ENCODE measurements at places on chromosomes 5 and 9.

- DNase-seq: no peak
Measured at GRCh38 chr9:124450241-124450924, at the start of gene ADGRD2. ADGRD2 (plus strand) TSS chr9:124450451; CDS start chr9:124451667, 1,216 bp downstream.

DNA sequence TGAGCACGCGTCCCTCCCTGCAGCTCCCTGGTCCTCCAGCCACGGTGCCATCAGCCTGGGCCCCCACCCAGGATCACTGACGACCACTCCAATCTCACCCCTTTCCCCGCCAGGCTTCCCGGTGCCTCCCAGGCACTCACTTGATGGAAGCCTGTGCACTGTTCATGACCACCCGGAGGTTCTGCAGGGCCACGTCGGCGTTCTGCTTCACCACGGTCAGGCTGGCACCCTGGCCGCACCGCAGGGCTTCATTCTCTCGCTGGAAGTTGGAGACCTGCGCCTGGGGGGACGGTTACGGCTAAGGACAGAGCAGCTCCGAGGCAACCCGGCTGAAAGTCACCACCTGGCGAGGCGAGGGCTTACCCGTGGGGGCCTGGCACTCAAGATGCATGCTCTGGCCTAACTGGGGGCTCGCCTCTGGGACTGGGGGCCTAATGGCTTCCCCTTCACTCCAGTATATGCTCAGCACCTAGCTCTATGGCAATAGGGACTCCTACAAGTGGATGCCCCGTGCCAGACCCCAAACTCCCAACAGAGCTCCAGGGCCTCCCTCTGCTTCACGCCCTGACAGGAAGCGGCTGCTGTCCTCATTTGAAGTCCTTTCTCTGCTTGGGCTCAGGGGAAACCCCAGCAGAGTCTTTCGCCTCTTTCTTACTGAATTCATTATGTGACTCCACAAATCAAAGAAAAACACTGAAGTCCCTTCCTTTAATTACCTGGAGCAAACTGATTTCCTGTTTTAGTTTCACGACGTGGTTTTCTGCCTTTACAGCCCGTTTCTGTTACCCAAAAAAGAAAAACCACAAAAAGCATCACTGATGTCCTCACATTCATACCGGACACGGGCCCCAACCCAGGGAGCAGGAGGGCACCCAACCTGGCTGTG is 4.2 kb upstream of the SNAPC4 start:
- DNase-seq: no peak

DNA sequence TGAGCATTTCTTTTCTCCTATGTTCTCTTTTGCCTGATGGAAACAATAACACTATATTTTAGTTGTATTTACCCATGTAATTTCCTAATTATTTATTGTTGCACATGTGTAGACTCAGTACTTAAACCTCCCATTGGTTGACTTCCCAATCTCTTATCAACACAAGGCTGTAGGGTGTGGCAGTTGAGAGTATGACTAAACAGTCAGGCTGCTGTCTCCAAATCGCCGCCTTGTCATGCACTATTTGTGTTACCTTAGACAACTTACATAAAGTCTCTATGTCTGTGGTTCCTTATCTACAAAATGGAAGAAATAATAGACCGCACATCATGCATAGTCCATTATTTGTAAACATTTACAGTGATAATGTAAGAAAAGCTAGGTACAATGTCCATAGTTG is 68.9 kb upstream of the EFNA5 start:
- DNase-seq: no peak

GRCh38 chr5:133992429-133993155 is 12.2 kb downstream of the VDAC1 start:
- peak; percentile 64 for DNase-seq

DNA sequence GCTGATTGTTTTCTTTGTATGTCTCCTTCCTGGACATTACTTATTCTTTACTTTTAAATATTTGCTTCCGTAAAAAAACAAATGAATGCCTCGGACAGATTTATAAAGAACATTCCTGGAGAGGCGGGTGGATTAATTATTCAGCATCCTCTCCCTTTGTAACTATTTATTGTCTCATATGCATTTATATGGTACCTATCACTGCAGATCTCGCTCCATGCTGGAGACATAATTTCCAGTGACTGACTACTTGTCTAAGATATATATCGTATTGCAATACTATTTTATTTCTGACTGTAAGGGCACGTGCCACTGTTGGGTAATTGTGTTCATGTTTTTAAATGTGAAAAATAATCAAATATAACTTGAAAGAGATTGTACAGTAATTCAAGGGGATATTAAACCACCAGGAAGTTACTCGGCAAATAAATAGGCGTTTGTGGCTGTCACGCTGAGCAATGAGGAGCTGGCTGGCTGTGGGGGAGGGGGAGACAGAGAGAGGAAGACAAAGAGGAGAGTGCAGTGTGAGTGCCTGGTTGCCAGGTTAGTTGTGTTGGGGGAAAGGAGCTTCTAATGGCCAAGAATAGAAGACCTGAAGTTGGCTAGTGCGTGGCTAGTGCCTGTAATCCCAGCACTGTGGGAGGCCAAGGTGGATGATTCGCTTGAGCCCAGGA is 131.8 kb upstream of the GABRP start:
- DNase-seq: no peak

DNA sequence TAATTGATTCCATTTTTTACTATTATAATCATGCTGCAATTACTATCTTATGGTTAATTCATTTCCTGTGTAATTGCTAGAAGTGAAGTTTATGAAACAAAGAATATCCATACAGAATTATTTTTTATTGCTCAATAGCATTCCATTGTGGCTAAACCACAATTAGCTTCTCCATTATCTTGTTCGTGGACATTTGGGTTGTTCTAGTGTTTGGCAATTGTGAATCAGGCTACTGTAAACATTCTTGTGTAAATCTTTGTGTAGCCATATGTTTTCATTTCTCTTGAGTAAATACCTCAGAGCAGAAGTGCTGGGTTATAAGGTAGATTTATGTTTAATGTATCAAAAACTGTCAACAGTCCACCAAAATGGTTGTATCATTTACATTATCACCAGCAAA is 341.1 kb downstream of the MAT2B start:
- no peak for DNase-seq

DNA sequence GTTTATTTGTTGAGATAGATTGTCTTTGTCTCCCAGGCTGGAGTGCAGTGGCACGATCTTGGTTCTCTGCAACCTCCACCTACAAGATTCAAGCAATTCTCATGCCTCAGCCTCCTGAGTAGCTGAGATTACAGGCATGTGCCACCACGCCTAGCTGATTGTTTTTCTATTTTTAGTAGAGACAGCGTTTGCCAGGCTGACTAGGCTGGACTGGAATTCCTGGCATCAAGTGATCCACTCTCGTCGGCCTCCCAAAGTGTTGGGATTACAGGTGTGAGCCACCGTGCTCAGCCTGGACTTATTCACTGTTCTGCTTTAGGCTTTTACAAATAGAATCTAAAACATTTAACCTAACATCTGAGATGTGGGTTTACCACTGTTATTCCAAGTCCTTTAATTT is 91.3 kb downstream of the COMMD10 start:
- DNase-seq: no peak

GRCh38 chr9:85425153-85425611 is 316.6 kb downstream of the AGTPBP1 start:
- DNase-seq: peak; percentile 60

- DNase-seq: no peak
Measured at GRCh38 chr5:1055896-1056610, 47.5 kb downstream of the NKD2 start.

- DNase-seq: no peak
Measured at GRCh38 chr5:120895660-120896059, 431.6 kb downstream of the PRR16 start.

DNA sequence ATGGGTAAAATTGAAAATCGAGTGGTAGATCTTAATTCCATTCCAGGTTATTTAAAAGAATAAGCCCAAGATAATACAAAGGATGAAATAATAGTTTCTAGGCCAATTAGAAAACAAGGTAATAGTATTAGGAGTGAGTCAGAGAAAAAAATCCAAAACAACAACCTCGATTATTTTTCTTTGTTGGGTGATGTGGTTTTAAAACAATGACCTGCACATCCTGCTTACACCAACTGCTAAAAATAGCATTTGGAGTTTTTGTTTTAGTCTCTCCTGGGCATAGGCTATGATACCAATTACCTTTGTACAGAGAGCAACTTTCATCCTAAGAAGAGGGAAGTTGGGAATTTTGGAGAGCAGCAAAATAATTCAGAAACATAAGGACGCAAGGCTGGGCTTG is 101.7 kb upstream of the MYO10 start:
- no peak for DNase-seq

- DNase-seq: no peak
Measured at GRCh38 chr9:91282292-91282691, 79.4 kb downstream of the AUH start.

DNA sequence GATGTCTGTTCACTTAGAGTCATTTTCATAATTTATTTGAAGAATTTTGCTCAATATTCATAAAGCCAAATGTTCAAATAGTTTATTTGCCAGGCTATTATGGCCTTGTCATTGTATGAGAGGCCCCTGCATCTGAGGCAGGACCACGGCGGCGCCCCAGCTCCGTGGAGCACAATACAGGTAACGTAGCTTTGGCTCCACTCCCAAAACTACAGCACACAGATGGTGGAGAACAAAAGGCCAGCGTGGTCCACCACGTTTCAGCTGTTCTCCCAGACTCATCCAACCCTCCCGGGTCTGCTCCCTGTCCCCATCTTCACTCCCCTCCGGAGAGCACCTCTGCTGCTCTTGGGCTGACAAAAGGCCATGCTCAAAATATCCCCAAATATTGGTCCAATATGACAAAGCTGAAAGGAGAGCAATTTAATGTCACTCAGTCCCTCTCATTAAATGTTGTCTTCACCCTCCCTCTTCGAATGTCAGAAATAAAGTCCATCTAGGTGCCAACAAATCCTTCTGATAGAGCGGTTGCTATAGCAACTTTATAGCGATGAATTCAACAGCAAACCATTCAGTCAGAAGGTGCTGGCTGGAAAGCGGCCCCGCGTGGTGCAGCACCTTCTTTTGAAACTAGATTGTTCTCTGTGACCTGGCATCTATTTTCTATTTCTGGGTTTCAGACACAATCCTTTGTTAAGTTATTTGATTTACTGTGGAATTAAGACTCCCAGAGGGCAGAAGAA is 504.3 kb downstream of the ARHGEF28 start:
- no peak for DNase-seq

DNA sequence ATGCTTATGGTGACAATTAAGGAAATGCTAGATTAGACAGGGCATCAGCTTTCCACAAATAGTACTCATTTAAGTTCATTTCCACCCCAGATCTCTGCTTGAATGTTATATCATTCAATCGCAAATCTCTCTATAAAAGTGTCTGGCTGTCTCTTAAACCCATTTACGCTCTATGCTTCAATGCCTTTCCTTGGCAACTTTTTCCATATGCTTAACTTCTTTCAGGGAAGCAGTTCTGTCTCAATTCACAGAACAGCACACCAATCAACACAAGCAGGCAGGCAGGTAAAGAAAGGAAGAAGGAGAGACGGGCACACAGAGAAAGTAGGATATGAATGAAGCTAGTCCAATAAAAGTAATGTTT is 243.1 kb downstream of the DENND1A start:
- DNase-seq: no peak

GRCh38 chr9:89023740-89024139 is 32.5 kb downstream of the S1PR3 start:
- DNase-seq: no peak

- DNase-seq: no peak
Measured at GRCh38 chr9:3343671-3344070, 182.1 kb downstream of the RFX3 start.

DNA sequence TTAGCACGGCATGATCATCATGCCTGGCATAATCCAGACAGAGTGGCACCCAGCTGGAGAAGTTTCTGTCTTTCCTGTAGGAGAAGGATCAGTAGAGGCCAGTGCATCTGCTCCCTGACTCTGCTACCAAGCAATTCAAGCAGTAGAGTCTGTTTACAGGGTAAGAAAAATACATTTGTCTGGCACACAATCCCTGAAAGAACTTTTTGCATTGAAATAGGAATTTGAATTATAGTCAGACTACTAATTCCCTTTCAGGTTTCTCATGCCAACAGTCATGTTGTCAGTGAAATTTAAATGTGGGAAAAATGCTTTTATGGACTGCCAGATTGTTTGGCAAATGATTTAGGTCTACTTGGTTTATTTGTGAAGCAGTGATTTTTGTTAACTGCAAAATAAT is 125.6 kb downstream of the RAB3C start:
- no peak for DNase-seq

DNA sequence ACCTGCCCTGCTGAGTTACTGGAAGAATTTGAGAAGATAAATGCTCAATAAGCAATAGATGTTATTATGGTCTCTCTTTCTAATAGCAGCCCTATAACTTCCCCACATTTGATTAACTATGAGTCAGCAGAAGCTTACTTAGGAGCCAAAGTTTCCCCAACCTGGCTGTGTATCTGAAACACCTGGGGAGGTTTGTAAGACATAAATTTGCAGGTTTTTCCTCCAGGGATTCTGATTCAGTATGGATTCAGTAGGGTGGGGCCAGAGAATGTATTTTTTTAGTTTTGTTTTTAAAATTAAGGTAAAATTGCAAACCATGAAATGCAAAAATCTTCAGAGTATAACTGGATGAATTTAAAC is 44.9 kb upstream of the GNPDA1 start:
- DNase-seq: no peak

- no peak for DNase-seq
Measured at GRCh38 chr9:68457803-68458202, 82.9 kb downstream of the TMEM252 start.

DNA sequence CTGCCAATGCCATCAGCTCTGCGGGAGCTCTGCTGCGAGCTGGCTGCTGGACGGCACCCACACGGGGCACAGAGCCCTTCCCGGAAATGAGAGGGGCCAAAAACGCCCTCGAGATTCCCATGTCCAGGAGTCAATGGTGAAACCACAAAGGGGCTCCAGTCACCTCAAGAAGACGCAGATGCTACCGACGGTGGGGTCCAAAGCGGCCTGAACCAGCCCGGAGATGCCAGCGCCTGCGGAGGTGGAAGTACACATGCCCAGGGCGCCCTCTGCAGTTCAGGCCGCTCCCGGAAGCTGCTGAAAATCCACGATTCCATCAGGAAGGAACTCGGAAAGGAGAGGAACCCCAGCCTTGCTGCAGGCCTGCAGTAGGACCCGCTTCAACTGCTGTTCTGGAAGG is 82.4 kb upstream of the SELENOP start:
- no peak for DNase-seq

DNA sequence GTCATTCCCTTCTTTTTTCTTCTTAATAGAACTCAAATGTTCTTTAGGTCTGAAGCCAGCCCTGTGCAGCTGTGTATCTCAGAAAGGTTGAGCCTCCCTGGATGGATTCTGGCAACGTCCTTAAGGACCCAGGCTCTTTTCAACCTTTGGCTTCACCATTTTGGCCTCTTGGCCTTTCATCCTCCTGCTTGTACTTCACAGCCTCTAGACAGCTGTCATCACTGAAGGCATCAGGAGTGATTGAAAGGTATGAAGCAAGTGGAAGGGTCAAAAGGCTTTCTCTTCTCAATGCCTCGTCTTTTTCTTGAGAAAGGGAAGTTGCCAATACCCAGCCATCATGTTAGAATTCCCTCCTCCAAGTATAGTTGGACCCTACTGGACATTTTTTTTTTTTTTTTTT is 81.2 kb upstream of the RANBP3L start:
- no peak for DNase-seq

GRCh38 chr5:14218897-14219573 is 75.9 kb downstream of the TRIO start:
- DNase-seq: no peak

GRCh38 chr5:172439785-172440477 is 14.4 kb downstream of the SH3PXD2B start:
- no peak for DNase-seq

GRCh38 chr9:136882109-136882946 is 4.0 kb upstream of the TRAF2 start:
- no peak for DNase-seq
